ENCODE measurements at places on chromosomes 3 and 15.

GRCh38 chr3:47016086-47016933 is 36.8 kb downstream of the NBEAL2 start:
- no peak for DNase-seq

GRCh38 chr3:49591615-49592014 is 37.3 kb downstream of the BSN start:
- DNase-seq = no peak

DNA sequence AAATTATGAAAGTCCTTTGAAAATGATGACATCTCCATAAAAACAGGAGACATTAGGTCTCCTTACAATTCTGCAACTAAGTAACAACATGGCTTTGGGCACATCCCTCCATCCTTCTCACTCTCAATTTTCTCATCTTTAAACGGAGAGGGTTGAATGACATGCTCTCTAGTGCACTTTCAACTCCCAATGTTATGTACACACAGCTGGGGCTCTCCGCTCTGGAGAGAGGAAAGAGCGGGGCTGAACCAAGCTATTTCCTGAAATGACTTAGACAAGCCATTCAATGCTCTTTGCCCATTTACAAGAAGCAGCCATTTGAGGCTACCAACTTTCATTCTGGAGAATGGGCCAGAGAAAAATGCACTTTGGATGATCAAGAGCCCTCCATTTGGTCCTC is 144.2 kb upstream of the BNIP2 start:
- no peak for DNase-seq

- DNase-seq = no peak
Measured at GRCh38 chr15:25611603-25612002, 172.8 kb upstream of the UBE3A start.

- DNase-seq = no peak
Measured at GRCh38 chr3:154660811-154661210, 230.8 kb upstream of the GPR149 start.

DNA sequence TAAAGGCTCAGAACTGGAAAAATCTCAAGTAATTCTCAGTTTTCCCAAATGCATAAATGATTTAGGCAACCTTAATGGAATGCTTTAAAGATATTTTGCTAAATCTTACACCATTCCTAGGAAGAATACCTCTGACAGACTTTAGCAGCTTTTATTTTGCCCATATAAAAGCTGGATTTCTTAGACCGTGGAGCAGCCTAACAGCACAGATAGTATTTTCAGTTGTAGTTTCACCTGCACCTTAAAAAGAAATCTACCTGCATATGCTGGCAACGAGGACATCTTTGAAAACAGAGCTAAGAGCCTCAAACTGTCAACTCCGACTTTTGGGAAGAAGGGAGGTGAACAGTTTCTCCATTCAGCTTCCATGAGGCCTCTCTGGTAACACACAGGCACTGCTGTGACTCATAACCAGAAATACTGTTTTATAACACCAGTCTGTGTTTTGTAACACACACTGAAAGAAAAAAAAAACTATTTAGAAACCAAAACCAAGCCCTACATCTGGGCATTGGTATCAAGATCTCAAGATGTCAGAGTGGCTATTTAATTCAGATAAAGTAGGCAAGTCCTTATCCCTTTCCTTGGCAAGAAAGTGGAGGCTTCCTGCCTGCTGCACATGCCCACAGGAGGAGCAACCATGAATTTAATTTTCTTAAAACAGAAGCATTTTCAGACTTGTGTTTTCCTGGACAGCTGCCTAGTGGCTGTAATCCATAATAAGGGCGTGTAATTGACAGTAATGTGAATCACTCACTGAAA is 181.5 kb upstream of the ICE2 start:
- no peak for DNase-seq

DNA sequence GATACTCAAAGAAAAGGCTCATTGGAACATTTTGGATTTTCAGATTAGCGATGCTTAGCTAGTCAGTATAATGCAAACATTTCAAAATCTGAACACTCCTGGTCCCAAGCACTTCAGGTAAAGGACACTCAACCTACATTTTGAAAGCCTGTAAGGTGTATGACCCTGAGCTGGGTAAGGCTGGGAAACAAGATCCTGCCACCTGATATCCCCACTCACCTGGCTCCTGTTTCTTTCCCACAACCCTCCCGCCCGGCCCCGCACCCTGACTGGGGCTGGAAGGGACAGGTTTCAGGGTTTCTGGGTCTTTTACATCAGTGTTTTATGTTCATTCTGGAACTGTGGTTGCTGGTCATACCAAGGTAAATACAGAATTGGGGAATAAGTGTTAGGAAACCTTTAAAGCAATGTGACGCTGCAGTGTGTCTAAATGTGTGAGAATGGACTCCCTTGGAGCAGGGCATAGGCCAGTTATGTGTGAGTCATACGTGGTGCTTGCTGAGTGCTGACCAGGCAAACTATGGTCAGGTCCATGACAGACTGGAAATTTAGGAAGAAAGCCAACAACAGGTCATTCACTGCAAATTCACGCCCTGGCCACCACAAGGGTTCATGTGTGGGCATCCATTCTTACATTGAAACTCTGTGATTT is 22.9 kb downstream of the CTXND1 start:
- DNase-seq = no peak

DNA sequence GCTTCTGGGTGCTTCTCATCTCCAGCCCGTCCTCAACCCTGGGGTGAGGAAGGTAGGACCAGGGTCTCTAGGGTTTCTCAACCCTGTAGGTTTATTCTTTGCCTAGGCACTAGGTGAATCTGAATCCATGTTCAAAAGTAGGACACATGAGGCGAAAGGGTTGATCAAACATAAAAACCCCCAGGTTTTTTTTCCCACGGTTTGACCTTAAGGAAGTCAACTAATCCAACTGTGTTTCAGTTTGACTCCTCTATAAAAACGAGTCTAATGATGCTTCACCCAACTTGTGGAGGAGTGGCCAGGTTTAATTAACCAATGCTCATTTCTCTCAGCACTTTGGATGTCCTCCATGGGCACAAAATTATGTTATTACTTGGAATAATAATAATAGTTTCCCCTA is 335.9 kb upstream of the ICE2 start:
- no peak for DNase-seq

GRCh38 chr3:17749705-17750293 is 7.4 kb upstream of the TBC1D5 start:
- DNase-seq = no peak

- no peak for DNase-seq
Measured at GRCh38 chr3:113293348-113293747, 82.0 kb downstream of the BOC start.

GRCh38 chr15:51161491-51162220 is 67.0 kb upstream of the TNFAIP8L3 start:
- no peak for DNase-seq

- DNase-seq = no peak
Measured at GRCh38 chr3:13894807-13895154, 14.9 kb upstream of the WNT7A start.

- DNase-seq = no peak
Measured at GRCh38 chr3:112650482-112650881, 9.5 kb upstream of the CCDC80 start.

DNA sequence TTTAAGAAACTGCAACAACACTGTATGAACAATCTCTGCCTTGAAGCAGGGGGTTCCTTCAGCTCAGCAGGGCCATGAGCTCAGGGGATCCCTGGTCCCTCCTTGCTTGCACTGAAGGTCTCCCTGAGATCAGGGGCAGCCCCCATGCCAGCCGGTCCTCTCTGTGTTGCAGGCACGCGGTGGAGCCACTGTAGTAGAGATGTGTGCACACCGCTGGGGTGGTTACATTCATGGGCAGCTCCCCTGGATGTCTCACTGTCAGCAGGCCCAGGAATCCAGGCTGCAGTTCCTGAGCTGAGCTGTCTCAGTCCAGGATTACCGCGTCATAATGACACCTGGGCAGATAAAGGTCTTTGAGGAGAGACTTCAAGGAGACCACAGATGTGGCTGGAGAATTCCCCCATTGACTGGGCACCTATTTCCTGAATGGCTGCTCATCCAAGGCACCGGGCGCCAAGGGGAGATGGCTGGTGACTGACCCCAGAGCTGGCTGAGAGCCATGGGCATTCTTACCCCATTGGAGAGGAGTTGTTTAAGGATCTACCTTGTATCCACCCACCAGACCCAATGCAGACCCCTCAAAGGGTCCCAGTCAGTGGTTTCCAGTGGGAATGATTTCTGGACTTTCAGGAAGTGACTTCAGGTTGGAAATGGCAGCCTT is 10.4 kb upstream of the KLF13 start:
- DNase-seq = no peak

DNA sequence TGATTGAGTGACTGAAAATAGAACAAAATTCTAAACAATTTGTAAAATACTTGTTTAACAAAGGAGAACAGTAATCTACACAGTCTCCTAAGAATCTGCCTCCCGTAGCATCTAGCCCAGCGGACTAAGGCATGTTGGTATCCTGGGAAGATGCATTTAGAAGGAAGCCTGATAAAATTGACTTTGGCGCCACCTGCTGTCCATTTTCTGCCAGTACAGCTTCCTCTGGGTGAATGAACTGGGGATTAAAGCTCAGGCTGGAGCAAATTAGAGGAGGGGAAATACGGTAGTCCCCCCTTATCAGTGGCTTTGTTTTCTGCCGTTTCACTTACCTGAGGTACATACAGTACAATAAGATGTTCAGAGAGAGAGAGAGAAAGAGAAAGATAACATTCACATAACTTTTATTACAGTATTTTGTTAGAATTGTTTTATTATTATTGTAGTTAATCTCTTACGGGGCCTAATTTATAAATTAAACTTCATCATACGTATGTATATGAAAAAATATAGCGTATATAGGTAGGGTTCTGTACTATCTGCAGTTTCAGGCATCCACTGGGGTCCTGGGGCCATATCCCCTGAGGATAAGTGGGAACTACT is 191.6 kb downstream of the GAP43 start:
- peak; percentile 78 for DNase-seq

- DNase-seq = no peak
Measured at GRCh38 chr15:77064063-77064462, 6.8 kb downstream of the TSPAN3 start.

GRCh38 chr3:143998266-143998665 is 26.6 kb downstream of the DIPK2A start:
- DNase-seq = no peak

DNA sequence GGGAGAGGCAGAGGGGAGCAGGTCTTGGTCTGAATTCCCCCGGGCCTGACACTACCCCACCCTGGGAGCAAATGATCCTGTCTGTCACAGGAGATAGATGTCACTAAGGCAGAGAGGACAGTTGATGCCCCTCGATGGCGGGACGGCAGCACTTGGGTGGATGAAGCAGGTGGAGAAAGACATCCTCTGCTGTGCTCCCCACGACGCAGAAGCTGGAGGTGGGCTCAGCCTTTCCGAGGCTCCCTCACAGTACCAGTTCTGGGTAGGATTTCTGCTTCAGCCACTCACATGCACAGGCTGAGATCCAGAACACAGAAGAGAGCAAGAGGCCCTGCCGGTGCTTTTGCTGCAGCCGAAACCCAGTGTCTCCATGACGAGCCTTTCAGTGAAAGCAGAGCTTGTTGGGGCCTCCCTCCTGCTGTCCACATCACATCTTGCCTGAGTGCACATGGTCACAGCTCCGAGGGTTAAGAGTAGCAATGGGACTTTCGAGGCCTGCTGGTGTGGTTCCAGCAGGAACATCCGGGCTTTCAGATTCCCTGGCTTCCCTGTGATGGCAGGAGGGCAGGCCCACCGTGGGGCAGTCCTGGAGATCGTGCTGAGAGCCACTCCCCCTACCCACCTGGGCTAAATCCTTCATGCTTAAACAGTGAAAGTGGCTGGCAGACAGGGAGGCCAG is 107.3 kb upstream of the PRR20G start:
- no peak for DNase-seq

- DNase-seq = peak; percentile 53
Measured at GRCh38 chr3:50617096-50617791, at the start of gene MAPKAPK3. TSS of gene MAPKAPK3 (plus strand) at chr3:50617151. CDS start at chr3:50617566, 415 bp downstream.

DNA sequence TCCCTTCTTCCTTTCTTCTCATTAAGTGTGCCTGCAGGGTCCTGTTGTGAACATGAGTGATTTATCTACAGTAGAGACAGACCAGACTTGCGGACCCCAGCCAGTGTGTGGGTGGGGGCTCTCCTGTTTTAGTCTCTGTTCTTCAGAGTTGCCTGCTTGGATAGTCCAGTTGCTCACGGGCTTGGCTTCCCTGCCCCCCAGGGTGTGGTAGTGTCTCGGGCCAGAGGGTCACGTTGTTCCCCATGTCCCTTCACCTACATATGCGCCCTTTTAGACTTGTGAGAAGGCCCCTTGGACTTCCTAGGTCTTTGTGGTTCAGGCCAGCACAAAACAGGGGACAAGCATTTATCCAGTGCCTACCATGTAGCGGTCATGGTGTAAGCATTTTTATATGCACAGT is 85.8 kb downstream of the AAGAB start:
- no peak for DNase-seq

DNA sequence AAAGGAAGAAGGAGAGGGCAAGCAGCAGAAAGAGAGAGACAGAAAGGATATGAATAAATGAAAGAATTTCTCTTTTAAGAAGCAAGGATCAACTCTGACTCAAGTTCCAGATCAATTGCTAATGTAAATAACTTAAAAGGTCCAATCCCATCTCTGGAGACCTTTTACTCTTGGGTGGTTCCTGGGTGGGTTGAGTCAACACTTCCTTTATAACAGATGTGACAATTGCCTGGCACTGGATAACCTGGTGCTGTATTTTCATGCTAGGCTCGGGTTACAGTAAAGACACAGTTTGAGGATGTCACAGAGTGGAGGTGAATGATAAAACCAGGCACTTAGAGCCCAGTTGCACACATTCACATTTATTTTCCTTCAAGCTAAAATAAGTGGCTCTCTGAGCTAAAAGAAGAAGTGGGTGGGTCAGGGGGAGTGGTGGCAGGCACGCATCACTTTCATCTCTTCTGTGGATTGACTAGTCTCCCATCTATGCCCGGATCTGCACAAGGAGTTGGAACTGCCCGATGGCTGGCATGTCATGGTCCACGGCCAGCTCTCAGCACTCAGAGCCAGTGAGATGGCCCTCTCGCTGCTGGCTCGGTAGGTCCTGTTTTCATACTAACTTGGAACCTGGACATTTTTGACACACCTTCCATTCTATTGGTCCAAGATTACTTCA is 465.8 kb downstream of the FOXP1 start:
- no peak for DNase-seq

DNA sequence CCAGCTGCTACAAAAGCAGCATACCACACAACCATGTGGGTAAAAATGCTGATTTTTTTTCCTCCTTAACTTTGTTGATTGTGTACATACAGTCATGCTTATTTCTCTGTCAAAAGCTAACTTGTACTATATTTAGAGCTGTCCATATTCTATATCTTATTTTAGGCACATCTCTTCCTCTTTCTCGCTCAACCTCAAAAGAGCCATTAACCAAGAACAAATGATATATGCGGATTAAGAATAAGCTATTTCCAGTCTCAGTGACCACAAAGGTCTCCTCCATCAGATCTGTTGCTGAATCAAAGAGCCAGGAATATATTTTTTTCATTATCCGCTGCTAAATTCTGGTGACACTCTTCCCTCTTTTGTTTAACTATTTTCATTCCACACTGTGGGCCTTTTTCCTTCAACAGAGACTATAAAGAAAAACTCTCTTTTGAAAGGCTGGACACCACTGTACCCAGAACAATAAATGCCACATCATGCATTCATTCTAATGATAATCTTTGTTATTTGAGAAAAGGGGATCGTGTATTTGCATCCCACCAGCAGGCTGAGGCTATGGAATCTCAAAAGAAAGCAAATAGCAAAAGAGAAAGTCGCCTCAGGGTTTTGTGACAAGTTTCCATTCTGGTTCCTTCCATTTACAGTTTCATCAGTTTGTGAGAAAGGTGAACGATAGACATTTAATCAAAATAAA is 8.0 kb downstream of the TMEM212 start:
- no peak for DNase-seq

All from activated CD4-positive, alpha-beta memory T cell treated with anti-CD3 and anti-CD28 coated beads for 36 hours (primary cell).